NCI-H460 (cell line): ENCODE measurements at places on chromosomes 2 and 18. TPM values are rescaled to one million over a fixed set of nuclear protein-coding genes. Genes with fewer than 3 reads are reported as not detected.

DNA sequence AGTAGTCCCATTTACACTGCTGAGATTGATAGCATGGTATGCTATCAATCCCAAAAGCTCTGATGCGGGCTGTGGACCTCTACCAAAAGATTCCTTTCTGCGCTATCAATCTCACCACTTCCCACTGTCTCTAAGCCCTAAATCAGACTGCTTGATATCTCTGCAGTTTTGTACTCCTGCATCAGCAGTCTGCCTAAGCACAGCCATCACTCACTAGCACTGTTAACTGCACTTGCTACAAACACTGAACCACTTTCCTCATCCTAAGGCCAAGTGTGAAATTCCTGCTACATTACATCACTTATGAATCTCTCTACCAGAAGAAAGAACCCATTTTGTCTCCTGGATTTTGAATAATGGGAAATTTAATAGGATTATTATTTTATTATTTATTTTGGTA is 237.0 kb downstream of the HNMT start:
- peak; percentile 59 for DNase-seq

GRCh38 chr2:217660423-217660822 is 342.4 kb downstream of the TNS1 start:
- no peak for DNase-seq

DNA sequence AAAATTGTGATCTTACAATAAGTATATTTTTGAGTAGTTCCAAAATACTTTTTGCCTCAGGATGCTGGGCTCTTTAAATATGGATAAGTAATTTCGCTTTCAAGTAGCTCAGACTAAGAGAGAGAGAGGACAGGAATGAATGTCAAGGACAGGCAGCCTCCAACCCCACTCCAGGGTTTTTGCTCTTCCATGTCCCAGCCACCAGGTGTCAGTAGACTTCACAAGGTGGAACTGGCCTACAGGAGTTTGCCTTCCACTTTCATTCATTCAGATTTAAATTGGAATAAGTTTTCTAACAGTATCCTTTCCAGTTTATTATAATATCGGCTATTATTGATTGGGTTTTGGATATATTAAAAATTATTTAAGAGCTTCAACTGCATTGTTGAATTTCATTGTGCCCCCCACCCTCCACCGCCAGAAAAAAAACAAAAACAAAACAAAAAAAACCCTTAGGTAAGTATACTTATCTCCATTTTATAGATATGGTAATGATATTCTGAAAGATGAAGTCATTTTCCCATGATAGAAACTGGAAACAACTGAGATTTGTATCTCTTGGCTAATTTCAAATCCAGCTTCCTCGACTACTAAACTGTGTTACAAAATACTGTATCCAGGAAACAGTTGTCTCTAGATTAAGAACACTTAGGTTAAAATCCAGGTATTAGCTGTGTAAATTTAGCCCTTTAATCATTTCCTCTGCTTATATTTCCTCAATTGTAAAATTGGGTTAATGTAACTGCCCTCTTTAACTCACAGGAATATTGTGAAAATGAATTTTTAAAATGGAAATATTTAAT is 793.1 kb downstream of the ERBB4 start:
- DNase-seq: peak; percentile 62

- DNase-seq: no peak
These were observed 62.8 kb upstream of the SP3 start for GRCh38 chr2:174027956-174028355.

DNA sequence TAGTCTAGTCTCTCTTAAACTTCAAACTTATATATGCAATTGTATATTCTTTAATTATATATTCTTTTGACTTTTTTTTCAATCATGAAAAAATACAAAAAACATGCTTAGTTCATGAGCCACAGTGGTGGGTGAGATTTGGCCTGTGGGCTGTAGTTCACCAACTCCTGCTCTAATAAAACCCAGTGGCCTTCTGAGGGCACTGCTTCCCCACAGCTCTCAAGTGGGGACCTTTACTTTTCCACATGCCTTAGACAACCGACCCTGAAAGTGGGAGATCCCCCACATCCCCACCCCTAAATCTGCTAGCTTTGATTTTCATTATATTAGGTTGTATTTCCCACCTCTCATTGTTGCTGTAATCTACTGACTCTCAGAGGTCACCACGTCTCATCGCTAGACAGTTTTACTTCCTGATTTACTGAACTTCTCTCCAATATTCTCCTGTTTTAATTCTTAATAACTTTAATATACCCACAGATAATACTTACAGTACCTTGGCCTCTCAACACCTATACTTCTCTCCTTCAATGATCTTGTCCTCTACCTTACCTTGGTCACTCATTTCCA is 57.3 kb downstream of the ROCK1 start:
- no peak for DNase-seq

- no peak for DNase-seq
These were observed 175.4 kb downstream of the LCLAT1 start for GRCh38 chr2:30622452-30622851.

- no peak for DNase-seq
These were observed 150.6 kb downstream of the PRPF40A start for GRCh38 chr2:152566728-152567069.

- no peak for DNase-seq
These were observed 23.8 kb upstream of the SMAD4 start for GRCh38 chr18:51006061-51006818.

DNA sequence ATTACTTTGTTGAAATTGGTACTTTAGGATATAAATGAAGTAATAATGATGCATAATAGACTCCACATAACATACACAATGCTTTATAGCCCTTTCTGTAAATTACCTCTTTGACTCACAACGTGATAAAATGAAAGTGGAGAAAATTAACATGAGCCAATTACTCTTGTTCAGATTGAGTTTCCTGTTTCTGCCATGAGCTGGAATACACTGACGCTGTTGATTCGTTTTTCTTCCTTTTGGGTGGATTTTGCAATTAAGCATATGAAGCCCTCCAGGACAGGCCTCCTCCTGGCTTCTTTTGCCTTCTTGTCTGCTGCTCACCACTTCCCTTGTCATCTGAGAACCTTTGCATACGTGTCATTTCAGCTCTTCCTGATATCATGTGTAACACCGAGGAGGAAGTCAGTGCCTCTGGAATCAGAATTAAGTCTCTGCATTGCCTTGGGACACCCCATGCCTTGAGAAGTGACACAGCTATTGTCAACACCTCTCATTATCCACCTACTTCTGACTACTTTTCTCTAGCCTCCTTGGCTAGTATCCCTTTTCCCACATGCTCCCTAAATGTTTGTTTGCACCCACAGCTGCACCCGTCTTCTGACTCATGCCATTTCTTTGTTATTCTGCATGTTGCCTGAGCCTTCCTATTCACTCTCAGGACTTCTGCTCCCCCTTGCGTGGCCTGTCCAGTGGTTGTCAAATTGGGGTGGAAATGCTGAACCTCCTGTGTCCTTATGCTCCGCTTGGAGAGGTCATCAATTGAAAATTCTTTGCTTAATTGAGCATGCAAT is 134.1 kb downstream of the FMNL2 start:
- DNase-seq: no peak

DNA sequence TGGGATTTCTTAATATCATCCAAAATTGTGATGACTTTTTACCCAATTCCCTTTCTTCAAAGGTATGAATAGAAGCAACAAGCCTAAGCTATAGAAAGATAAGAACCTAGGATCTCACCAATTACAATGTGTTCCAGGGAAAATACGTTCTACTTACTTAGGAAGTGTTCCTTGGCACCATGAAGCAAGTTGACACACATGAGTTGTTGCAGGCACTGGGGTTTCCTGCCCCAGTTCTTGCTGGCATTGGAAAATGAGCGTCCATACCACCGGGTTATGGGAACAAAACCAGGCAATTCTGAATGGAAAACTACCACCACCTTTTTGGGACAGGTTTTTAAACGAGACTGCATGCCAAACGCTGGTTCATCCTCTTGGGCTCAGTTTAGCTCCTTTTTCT is 46.2 kb downstream of the CCBE1 start:
- DNase-seq: no peak

- DNase-seq: no peak
These were observed 153.5 kb downstream of the PXDN start for GRCh38 chr2:1590596-1591460.

DNA sequence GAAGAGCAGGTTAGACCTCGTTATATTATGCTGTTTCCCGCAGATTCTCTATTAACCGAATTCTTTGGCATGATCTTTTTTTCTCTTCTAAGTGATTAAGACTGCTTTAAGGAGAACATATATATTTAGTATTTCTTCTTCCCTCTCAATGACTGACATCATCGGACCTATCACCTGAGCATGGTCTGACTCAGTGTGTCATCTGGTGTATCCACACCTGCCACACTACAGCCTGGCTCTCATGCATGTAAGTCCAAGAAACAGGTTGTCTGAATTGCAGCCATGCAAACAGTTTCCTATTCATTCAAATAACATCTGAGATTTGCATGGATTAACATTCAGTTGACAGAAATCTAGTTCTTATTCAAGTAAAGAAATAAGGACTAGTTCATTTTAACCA is 55.1 kb upstream of the CWC22 start:
- no peak for DNase-seq

DNA sequence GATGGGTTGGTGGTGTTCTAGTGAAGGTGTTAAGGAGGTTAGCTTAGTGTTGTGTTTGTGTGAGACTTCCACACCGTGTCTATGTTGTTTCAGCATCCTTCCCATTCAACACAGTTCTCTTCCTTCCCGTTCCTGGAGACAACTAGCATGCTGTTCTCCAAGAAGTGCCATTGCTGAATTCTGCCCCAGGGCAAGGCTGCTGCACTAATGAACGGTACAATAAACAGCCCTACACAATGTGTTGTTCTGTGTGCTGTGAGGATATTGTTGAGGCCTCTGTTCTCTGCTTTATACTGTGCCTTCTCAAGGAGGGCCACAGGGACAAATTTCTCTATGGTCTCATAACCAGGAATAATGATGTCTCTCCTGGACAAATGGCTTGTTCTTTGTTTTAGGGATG is 39.8 kb upstream of the ZEB2 start:
- no peak for DNase-seq

GRCh38 chr2:29223851-29224692 is 108.9 kb downstream of the CLIP4 start:
- DNase-seq: no peak

- DNase-seq: no peak
These were observed 204.8 kb upstream of the KYNU start for GRCh38 chr2:142672698-142673097.

DNA sequence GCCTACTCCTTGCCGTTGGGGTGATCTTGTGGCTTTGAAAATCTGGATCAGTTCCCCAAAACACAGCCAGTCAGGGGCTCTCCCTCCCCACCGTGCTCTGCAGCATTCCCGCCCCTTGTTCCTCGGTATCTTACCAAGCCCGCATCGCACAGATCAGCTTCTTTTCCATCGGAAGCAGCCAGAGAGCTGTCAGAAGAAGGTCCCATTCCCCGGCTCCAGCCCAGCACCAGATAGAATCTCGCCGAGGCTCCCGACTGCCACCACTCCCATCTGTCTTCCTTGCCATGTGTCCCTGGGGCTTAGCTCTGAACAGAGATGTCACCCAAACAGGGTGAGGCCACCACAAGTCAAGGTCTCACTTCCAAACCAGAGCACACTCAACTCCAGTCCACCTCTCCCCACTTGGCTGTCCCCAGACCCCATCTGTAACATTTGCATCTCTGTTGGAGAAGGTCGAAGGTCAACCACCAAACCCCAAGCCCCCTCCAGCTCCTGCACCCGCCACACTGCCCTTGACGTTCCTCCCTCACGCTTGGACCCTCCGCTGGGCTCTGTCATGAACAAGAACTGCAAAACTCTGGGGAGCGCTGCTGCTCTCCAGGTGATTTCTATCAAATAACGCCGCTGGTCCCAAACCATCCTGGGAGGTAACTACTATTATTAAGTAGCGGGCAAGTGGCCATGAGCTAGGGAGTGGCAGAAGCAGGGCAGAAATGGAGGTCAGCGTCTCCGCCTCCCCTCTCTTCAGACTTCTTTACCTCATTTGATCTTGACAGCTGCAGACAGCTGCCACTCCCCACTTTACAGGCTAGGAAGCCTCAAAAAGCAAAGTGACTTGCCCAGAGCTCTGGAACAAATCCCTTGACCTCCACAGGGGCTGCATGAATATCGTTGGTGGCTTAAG is 70.0 kb upstream of the TAF1B start:
- no peak for DNase-seq

- DNase-seq: no peak
These were observed 4.8 kb upstream of the CASP8 start for GRCh38 chr2:201255408-201256033.

DNA sequence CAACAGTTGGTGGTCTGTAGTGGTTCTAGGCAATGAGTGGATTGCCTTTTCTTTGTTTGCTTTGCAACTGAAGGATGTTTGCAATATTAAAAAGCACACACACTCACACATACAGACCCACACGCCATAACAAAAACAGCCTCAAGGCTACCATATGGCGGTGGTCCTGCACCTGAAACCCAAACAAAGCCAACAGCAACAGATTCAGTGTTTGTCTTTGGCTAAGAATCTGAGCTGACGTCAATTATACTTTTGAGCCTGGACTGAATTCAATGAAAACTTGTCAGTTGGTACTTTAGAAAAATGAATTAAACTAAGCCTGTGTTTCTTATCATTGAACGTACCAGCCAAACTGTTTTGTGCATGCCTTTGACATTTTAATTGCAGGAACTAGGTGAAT is 65.0 kb upstream of the NYAP2 start:
- no peak for DNase-seq

DNA sequence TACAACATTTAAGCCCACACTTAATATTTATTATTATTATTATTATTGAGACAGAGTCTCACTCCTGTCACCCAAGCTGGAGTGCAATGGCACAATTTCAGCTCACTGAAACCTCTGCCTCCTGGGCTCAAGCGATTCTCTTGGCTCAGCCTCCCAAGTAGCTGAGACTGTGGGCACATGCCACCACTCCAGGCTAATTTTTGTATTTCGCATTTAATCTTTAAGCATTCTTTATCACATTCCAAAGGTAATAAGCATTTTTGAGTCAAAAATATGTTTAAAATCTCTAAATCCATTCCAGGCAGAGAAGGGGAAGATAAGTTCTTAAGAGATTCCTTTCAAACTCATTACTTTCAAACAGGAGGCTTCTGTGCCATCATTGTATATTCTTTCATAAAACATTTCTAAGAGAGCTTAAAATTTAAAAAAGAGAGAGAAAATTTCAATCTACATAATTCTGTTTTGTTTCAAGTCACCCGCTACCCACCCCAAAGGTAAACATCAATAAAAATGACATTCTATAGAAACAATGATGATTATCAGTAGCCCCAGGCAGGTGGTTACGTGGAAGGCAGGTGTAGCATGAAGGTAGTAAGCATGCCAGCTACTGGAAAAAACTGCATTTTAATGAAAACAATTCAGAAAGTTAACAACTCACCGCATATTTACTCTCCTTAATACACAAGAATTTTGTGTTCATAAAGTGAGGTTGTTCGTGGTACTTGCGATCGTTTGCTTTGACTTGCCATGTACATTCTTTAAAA is 84.4 kb upstream of the NARS1 start:
- no peak for DNase-seq

The PJVK gene
- 0.40 and 1.0 TPM in 2 replicates for total RNA-seq

The RSAD2 gene
- 0.02 TPM in 1 of 2 replicates, not detected in the other for total RNA-seq

The PARD3B gene
- 5.8 and 13.8 TPM in 2 replicates for total RNA-seq

The PSMA8 gene
- not detected in 2 replicates for total RNA-seq

The SP9 gene
- not detected in 2 replicates for total RNA-seq

The TEKT4 gene
- total RNA-seq: not detected in 2 replicates

The SIGLEC15 gene
- total RNA-seq: not detected in 2 replicates

The TEX44 gene
- not detected in 2 replicates for total RNA-seq

The DLGAP1 gene
- total RNA-seq: 1.8 and 2.2 TPM in 2 replicates
